ENCODE measurements at places on chromosomes 4 and X.
A peak's percentile ranks its signal among the peaks of the same experiment; 100 is the strongest.

- no peak for DNase-seq
Measured at GRCh38 chrX:146967306-146967705, 152.8 kb upstream of the CXorf51A start.

- no peak for DNase-seq
Measured at GRCh38 chr4:169418846-169419245, 148.1 kb upstream of the SH3RF1 start.

- DNase-seq: no peak
Measured at GRCh38 chr4:156718226-156718625, 253.4 kb downstream of the PDGFC start.

GRCh38 chr4:89008166-89008565 lies 48.8 kb downstream of the FAM13A start:
- DNase-seq: no peak

- no peak for DNase-seq
Measured at GRCh38 chr4:80336582-80336981, 1.1 kb downstream of the CFAP299 start.

DNA sequence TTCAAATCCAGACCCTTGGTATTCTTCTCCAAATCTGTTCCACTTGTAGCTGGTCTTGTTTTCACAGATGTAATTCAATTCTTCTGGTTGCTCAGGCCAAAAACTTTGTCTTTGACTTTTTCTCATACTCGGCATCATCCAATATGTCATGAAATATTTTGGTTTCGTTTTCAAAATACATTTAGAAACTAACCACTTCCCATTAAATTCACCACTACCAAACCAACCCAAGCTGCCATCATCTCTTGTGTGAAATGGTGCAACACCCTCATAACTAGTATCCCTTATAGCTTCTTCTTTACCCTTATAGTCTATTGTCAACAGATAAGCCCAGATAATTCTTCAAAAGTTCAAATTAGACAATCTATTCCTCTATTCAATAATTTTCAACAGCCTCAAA lies 192.1 kb downstream of the PRR32 start:
- no peak for DNase-seq

- DNase-seq: no peak
Measured at GRCh38 chr4:93814722-93815121, 13.8 kb upstream of the ATOH1 start.

GRCh38 chr4:8578717-8579116 lies 1.5 kb upstream of the GPR78 start:
- DNase-seq: no peak

- no peak for DNase-seq
Measured at GRCh38 chrX:17078031-17078720, 131.7 kb downstream of the REPS2 start.

DNA sequence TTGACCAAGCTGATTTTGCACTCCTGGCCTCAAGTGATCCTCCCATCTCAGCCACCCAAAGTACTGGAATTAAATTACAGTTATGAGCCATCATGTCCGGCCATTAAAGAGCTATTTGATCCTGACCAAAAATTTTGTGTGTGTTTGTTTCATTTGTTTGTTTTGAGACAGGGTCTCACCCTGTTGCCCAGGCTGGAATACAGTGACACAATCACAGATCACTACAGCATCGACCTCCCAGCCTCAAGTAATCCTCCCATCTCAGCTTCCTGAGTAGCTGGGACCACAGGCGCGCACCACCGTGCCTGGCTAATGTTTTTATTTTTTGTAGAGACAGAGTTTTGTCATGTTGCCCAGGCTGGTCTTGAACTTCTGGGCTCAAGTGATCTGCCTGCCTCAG lies 82.9 kb upstream of the RBPJ start:
- no peak for DNase-seq

DNA sequence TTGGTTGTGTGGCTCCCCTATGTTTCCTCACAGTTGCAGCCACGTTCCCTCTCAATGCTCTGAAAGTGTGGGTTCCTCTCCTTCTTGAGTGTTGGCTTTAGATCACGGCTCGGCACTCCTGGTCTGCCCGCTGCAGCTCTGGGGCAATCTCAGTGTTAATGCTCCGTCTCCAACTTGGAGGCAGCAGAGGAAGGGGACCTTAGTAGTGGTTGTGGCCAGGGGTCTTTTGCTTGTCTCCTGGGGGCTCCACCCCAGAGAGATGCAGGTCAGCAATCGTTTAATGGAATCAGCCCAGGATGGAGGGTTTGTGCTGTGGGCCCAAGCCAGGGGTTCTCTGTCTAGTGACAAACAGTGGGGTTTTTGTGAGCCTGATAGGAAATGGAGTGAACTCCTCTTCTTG lies 849.4 kb upstream of the DIAPH2 start:
- no peak for DNase-seq

GRCh38 chr4:67049446-67049845 lies 495.9 kb downstream of the CENPC start:
- DNase-seq: no peak

- DNase-seq: no peak
Measured at GRCh38 chrX:2423282-2423681, 77.5 kb downstream of the DHRSX start.

GRCh38 chr4:17934286-17934685 lies 87.3 kb downstream of the LCORL start:
- no peak for DNase-seq

GRCh38 chr4:24266951-24267722 lies 317.2 kb downstream of the DHX15 start:
- DNase-seq: peak; percentile 22

- DNase-seq: no peak
Measured at GRCh38 chrX:96861661-96862060, 22.0 kb upstream of the RPA4 start.

- DNase-seq: no peak
Measured at GRCh38 chr4:89579771-89580170, 257.2 kb downstream of the SNCA start.

- DNase-seq: no peak
Measured at GRCh38 chrX:49972328-49972860, 50.0 kb downstream of the CLCN5 start.

- no peak for DNase-seq
Measured at GRCh38 chr4:112508356-112508755, 7.6 kb downstream of the NEUROG2 start.

DNA sequence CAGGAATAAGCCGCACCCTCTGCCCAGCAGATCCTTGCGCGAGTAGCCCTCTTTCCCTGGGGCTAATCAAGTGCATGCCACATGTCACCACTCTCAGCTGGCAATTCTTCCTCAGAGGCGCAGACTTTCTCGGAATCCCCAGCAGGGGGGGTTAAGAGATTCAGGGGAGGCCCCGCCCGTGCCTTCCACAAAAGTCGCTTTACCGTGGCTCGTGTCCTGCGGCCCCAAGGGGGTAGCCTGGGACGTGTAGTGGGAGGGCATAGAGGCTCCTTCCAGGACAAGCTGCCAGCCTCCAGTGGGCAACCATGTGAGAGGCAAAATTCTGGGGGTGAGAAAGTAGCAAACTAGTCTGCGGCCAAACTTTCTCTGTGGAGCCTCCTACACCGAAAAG lies 652 bp downstream of the SRPX start:
- DNase-seq: no peak

DNA sequence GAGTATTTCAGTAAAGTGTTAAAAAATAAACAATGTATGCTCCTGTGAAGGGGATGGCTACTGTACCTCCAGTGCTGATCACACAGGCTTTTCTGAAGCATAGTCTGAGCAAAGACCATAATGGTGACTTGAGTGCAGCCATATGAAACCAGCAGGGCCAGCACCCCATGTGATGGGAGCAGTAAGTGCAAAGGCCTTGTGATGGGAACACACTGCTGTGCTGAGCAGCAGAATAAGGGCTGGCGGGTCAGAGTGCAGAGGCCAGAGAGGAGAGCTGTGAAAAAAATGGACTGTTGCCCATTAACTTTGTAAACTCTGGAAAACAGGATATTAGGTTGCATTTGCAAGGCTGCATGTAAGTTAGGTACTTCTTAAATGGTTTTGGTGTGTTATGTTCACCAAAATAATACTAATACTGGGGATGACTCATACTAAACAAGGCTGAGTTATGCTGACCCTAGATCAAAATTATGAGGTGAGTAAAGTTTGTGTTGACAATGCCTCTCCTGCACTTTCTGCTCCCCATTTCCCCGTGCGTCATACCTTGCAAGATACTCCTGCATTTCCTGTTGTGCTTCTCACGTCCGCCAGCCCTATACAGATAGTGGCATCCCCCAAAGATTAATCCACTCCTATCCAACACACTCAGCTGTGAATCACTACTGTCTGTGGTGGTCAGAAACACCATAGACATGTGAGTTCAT lies 67.0 kb upstream of the FAM9A start:
- DNase-seq: no peak

DNA sequence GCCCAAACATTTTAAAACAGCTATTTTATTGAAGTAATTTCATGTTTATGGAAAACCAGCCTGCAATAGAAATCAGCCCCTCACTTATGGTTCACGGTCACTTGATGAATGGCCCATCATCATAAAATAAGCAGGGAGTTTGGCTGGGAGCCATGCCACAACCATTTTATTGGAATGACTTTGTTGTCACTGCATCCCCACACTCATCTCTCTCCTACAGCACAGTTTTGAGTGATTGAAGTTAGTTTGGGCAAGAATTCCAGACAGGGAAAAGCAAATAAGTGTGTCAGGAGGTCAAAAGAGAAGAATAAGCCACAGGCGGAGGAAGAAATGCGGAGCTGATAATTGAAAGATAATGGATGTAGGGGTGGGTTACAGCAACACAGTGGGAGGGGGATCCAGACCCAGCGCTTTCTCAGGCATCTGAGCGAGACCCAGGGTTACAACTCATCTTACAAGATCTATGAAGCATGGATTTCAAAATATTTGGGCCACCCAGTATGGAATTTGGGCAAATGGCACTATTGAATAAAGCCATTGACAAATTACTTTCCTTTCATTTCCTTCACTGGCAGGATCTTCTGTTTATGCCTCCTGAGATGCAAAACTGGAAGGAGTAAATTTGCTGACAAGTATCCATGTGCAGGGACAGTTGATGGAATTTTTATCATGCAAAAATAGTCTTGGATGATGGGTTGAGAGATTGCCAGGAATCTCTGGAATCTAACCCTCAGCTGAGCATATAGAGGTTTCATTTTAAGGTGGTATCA lies 100.8 kb downstream of the SHROOM3 start:
- no peak for DNase-seq

GRCh38 chrX:16148896-16149295 lies 18.4 kb upstream of the MAGEB17 start:
- no peak for DNase-seq

GRCh38 chr4:93561842-93562241 lies 266.7 kb upstream of the ATOH1 start:
- no peak for DNase-seq

DNA sequence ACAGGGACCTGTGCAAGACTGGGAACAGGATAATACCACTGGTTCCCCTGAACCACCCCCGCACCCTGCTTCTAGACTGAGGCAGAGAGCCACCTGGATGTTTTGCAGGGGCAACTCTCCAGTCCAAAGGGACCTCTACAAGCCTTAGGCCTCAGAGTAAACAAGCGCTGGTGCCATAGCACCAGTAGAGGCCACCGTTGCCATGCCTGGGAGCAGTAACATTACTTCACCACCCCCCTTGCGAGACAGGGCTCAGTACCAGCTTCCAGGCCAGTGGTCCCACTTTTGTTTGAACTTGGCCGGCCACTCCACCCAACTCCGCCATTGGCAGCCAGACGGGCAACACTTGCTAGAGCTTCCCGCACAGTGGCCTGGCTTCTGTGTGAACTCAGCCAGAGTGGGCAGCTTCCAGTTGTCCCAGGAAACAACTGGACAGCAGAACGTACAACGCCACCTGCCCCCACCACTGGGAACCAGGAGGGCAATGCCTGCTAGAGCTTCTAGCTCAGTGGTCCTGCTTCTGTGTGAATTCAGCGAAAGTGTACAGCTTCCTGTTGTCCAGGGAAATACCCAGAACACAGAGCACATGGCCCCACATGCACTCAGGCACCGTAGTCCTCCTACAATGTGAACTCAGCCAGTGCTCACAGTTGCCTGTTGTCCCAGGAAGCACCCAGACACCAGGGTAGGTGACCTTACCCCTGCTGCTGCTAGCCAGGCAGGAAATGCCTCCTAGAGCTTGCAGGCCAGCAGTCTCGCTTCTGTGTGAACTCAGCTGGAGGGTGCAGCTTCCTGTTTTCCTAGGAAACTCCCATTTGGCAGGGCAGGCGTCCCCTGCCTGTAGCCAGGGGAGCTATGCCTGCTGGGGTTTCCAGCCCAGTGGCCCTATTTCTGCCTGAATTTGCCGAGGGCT lies 39.9 kb upstream of the PCDH19 start:
- DNase-seq: no peak

DNA sequence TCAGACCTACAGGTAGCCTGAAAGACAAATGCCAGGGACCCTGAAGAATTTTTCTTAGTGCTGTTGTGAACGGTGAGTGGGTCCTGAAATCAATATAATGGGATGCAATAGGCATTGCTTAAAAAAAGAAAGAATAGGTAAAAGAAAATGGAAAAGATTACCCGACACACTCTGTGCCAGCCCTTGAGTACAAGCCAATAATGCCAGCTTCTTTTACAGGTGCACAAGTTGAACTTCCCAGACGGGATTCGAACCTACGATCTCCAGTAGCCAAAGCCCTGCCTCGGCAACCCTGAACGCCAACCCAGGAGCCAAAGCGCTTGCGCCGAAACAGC lies 24.7 kb upstream of the GLOD5 start:
- DNase-seq: no peak

GRCh38 chrX:11704725-11705495 lies 39.2 kb upstream of the ARHGAP6 start:
- no peak for DNase-seq

DNA sequence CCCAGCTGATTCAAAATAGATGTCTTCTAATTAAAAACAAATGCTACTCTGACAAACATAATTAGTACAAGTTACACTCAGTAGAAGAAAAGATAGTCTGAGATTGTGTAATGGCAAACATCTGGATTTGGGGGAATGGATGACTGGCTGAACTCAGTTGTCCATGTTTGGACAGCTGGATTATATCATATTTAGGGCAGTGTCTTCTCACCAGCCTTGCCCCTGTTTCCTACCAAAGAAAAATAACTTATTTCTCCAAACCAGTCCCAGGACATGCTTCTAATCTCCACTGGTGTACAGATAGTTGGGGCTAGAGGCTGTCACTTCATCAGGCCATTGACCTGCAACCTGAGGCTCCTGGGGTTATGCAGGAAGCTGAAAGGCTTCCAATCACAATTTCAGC lies 237.3 kb downstream of the USP46 start:
- no peak for DNase-seq

- no peak for DNase-seq
Measured at GRCh38 chr4:84529169-84529751, 30.2 kb upstream of the NKX6-1 start.

- DNase-seq: no peak
Measured at GRCh38 chr4:97952763-97953162, 190.5 kb downstream of the STPG2 start.

DNA sequence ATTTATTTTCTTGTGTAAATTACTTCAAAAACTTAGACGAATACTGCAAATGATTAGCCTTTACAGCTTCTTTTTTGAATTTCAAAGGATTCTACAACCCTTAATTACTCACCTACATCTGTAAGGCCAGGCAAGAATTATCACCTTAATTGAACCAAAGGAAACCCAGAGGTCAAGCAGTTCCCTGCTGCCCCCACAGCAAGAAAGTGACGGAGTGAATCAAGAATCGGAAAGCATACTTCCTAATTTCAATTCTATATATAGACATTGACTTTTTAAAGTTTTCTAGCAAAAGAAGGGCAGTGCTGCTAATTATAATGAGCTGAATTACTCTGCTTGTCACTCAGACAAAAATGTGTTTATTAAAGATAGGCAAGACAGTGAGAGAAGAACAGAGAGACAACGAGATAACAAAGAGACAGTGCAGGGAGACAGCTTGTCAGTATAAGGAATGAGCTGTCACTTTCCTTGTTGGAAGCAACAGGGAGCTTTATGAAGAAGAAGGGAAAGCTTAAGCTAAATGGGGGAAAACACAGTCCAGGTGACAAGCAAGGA lies 47.5 kb upstream of the SPANXN4 start:
- DNase-seq: no peak

- no peak for DNase-seq
Measured at GRCh38 chrX:13778916-13779315, 38.0 kb downstream of the GPM6B start.

Data from vagina (tissue), 2 donors.